ENCODE measurements at places on chromosomes 3 and 15. TPM values are rescaled to one million over a fixed set of nuclear protein-coding genes. Genes with fewer than 3 reads are reported as not detected.

- DNase-seq = no peak
Measured at GRCh38 chr3:126197854-126198584, 17.6 kb upstream of the ALDH1L1 start.

- DNase-seq = no peak
Measured at GRCh38 chr3:119402791-119403190, 60.6 kb downstream of the TMEM39A start.

DNA sequence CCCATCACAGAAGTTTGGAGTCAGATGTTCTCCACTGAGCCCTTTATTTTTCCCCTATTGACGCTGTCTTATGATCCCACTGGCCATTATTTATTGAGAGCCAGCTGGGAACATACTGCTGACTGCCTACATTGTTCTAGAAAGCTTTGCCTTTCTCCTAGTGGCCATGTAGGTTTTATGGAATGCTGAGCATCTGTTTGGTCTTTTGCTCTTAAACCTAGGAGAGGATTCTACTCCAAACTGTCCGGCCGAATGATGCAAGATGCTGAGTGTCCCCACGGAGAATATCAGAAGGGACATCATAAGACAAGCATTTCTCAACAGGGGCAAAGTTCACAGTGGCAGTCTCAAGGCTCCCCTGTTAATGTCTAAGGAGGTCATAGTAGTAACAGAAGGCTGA is 171.4 kb downstream of the ARRDC4 start:
- no peak for DNase-seq

DNA sequence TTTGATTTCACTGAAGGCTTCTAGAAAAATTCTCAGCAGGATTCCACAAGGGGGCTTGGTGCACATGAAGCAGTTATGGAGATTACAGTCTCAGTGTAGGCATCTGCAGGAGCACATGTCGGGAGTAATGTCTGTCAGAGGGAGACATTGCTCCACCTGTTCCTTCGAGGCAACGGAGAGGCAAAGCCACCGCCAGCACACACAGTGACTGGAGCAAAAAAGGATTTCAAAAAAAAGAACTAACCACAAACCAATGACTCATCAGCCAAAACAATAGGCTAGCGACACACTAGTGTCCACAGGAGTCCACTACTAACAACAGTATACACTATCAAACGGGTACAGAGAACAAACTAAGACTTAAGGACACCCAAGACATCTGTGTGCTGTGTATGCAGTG is 68.9 kb downstream of the NPTN start:
- no peak for DNase-seq

- no peak for DNase-seq
Measured at GRCh38 chr3:177753451-177754155, 556.3 kb upstream of the TBL1XR1 start.

DNA sequence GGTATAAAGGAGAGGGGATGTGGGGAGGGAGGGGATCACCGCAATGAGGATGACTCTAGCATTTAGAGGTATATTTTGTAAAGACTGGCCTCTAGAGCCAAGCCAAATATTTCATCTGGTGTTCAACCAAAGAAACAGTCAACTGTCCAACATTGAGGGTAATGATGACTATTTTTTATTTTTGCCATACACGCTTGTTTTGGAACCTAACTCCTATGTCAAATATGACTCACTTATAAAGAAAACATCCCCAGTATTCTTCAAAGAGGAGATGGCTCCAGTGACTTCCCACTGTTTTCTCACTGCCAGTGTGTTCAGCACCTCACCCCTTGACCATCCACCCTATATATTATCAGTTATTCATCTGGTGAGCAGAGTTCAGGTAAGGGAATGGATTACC is 77.3 kb downstream of the WNT5A start:
- DNase-seq = no peak

DNA sequence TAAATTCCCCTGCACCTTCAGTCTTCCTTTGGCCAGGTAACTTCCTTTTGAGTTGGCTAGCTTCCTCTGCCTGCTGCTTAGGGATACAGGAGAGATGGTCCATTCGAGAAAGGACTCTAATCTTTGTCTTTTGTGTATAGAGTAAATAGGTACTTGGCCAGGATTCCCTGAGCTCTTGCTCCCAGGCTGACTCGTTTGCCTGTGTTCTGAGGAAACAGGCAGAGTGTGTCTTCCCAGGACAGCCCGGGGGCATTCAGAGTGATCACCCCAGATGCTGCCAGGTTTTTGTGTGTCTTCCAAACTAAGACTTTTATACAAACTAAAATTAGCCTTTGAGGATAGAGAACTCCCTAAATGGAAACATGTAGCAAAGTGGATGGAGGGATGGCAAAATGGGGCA is 39.5 kb downstream of the TMEM108 start:
- no peak for DNase-seq

GRCh38 chr3:23041918-23042696 is 161.0 kb upstream of the UBE2E2 start:
- no peak for DNase-seq

Gene USP3
- 68.9 TPM for total RNA-seq

DNA sequence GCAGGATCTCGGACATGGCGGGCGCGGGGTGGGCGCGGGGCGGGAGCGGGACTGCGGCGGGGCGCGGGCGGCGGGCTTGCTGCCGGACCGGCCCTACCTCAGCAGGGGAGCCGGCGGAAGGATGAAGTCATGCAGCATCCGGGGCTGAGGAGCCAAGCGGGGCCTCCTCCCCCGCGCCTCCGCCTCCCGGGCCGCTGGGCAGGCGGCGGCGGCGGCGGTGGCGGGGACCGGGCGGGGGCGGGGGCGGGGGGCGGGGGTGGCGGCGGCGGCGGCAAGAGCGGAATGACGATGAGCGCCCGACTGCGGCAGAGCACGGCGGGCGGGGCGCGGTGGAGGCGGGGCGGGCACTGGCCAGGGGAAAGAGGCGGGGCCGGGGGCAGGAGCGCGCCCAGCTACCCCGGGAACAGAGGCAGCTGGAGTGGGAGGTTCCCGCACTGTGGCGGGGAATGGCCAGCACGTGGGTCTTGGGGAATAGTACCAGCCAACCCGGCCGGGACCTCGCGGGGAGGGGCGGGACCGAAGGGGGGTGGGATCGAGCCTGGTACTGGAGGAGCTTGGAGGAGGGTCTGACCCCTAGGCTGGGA is at the start of gene CAMK2N2:
Gene CAMK2N2 (minus strand): TSS at position 284 of the 584 bp plus-strand sequence. CDS start 268 bp downstream, at position 16.
- peak; percentile 86 for DNase-seq

DNA sequence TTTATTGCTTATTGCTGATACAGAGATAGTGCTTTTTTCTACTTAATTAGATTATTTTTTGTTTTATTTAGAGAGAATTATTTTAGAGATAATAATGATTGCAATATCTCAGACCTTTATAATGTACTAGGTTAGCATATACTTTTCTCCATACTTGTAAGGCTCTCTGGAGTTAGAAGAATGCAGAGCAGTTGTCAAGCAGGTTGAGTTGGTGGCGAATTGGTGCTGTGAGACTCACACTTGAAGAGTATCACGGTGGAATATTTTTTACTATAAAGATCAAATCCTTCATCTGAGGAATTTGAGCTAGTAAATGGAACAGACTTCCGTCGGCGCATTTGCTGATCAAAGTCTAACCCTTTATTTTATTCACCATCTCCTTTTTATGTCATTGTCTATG is 47.3 kb upstream of the MDFIC2 start:
- DNase-seq = no peak

Gene GHRL
- total RNA-seq = not detected

DNA sequence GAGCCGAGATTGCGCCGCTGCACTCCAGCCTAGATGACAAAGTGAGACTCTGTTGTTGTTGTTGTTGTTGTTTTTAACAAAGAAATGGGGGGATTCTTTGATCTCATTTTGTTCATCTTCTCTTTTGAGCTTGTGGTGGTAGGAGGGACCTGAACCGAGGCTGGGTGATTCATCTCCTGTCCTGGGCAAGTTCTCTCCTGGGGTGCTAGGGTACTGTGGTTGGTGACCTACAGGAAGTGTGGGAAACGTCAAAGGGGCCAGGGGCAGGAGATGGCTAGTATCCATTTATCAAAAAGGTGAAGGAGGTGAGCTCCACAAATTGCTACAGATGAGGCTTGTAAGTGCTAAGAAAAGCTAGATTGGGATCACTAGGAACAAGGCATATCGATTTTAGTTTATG is 14.3 kb downstream of the PPCDC start:
- DNase-seq = no peak

Gene VEPH1
- 13.0 TPM for total RNA-seq

Gene SNTN
- not detected for total RNA-seq

- no peak for DNase-seq
Measured at GRCh38 chr3:138493804-138494606, 59.6 kb downstream of the ESYT3 start.

Gene MST1
- 6.9 TPM for total RNA-seq

Gene ISL2
- not detected for total RNA-seq
